AG10803 (cell line): ENCODE measurements at places on chromosomes 13 and 19.

GRCh38 chr19:41956621-41957020 is 2.5 kb downstream of the RABAC1 start:
- DNase-seq, result no peak

GRCh38 chr19:18849838-18850400 is 18.2 kb downstream of the UPF1 start:
- DNase-seq, result peak; percentile 7

GRCh38 chr19:14442891-14443631 is 10.0 kb downstream of the PKN1 start:
- no peak for DNase-seq

- no peak for DNase-seq
These were observed 43.8 kb upstream of the DCUN1D2 start for GRCh38 chr13:113534236-113534860.

- no peak for DNase-seq
These were observed 306.8 kb downstream of the IRS2 start for GRCh38 chr13:109479534-109479933.

DNA sequence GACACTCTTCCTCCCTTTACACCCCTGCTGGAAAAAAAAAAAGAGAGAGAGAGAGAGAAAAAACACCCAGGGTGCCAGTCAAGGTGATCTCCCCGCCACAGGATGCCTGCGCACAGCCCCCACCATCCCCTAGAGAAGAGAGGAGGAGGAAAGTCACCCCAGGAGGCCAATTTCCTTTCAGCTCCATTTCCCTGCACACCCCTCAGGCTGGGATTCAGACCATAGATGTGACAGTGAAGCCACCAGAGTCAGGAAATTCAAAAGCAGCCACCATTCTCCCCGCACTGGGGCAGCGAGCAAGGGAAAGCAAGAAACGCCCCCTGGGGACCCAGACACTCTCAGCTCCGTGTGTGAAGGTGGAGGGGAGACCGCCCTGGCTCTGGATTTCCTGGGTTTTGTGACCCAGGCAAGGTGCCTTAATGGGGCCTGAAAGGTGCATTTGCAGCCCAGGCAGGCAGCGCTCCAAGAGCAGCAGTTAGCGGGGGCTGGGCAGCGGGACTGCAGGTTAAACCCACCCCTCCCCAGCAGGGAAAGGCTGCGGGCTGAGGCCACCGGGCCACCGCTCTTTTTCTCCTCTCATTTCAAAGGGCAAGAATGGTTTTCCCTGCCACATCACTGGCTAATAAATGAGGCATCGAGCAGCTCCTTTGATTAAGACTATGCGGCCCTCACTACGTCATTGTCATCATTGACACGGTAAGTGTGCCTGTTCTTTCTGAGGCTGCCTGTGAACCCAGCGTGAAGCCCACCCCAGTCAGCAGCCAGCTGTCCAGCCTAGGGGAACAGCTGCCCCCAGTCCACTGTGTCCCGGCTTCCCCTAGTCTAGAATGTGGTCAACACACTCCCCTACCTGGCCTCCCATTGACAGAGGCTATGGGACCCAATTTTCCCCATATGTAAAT is 83.8 kb upstream of the TM9SF2 start:
- no peak for DNase-seq

- DNase-seq, result no peak
These were observed 1108.4 kb upstream of the MIR17HG start for GRCh38 chr13:90239130-90239529.

GRCh38 chr13:21445759-21446158 is 13.3 kb downstream of the ZDHHC20 start:
- no peak for DNase-seq

DNA sequence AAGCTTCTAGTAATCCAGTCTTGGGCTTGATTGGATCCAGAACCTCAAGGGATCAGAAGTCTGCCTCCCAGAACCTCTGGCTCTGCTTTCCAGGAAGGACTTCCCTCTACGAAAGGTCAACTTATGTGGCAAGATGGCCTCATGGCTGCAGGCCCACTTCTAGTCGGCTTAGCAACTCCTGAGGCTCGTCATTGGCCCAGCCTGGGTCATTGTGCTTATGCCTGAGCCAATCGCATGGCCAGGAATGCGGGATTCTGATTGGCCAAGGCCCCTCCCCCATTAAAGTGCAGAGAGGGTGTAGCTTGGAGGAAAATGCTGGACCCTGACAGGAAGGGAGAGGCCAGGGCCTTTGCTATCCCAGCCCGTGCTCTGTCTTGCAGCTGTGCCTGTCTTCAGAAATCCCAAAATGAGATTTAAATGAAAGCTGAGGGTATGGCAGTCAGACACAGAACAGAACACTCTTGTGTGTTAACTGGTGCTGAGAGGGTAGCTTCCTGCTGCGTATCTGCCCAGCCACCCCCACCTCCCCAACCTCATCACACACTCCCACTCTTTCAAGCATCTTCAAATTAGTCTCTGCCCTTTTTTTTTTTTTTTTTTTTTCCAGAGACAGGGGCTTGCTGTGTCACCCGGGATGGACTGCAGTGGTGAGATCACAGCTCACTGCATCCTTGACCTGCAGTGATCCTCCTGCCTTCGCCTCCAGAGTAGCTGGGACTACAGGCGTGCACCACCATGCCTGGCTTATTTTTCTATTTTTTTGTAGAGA is 5.5 kb upstream of the CCNE1 start:
- DNase-seq, result peak; percentile 20

GRCh38 chr19:50567052-50567841 is 988 bp downstream of the LRRC4B start:
- DNase-seq, result no peak
